ENCODE measurements at places on chromosomes 5 and 9. TPM values are rescaled to one million over a fixed set of nuclear protein-coding genes. Genes with fewer than 3 reads are reported as not detected.

TSLP gene
- not detected for total RNA-seq

HSD17B3 gene
- total RNA-seq = 0.39 TPM

GRCh38 chr5:17890501-17890900, 256.2 kb downstream of the TAF11L14 start:
- H3K36me3 ChIP-seq = no peaks in the 10 kb centered on the region
- H3K4me1 ChIP-seq = no peaks in the 10 kb centered on the region
- no peaks in the 10 kb centered on the region for H3K27me3 ChIP-seq
- H3K4me3 ChIP-seq = no peak overlapping the region

- no peaks in the 10 kb centered on the region for H3K36me3 ChIP-seq
- DNase-seq = no peak
- no peak overlapping the region for H3K4me3 ChIP-seq
- H3K27ac ChIP-seq = no peak overlapping the region
- H3K27me3 ChIP-seq = no peaks in the 10 kb centered on the region
Observed at GRCh38 chr5:156414391-156414790, 87.4 kb downstream of the SGCD start.

GRCh38 chr5:18074961-18075360, 440.7 kb downstream of the TAF11L14 start:
- H3K4me1 ChIP-seq = no peaks in the 10 kb centered on the region
- H3K27ac ChIP-seq = no peak overlapping the region
- H3K36me3 ChIP-seq = no peaks in the 10 kb centered on the region
- DNase-seq = no peak
- H3K27me3 ChIP-seq = no peaks in the 10 kb centered on the region

Measured in Panc1 (cell line).